ENCODE measurements at places on chromosomes 1 and 21.

GRCh38 chr21:37057614-37058013 lies 15.3 kb downstream of the PIGP start:
- DNase-seq: no peak

DNA sequence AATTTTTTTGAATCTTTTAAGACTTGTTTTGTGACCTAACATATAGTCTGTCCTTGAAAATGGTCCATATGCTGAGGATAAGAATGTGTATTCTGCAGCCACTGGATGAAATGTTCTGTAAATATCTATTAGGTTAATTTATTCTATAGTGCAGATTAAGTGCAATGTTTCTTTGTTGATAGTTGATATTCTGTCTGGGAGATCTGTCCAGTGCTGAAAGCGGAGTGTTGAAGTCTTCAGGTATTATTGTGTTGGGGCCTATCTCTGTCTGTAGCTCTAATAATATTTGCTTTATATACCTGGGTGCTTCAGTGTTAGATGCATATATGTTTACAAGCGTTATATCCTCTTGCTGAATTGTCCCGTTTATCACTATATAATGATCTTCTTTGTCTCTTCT lies 7.7 kb upstream of the KLHL12 start:
- no peak for DNase-seq

GRCh38 chr1:181344091-181344490 lies 139.2 kb upstream of the CACNA1E start:
- no peak for DNase-seq

GRCh38 chr1:45470306-45470798 lies 20.6 kb downstream of the TESK2 start:
- DNase-seq: no peak

DNA sequence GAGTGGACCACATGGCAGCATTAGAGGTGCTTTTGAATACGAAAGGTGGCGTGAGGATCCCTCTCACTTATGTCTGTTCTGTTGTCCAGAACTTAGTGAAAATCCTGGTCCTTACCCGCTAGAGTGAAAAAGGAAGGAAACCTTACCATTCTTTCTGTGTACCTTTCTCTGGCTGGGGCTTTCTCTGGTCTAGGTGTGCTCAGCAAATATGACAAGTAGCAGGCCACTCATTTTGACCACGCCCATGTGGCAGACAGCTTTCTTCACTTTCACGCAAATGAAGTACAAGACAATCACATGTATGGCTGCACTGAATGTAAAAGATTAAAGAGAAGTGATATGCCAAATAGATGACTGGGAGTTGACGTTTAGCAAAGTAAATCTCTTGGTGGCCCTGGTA lies 131.9 kb downstream of the FGGY start:
- DNase-seq: no peak

DNA sequence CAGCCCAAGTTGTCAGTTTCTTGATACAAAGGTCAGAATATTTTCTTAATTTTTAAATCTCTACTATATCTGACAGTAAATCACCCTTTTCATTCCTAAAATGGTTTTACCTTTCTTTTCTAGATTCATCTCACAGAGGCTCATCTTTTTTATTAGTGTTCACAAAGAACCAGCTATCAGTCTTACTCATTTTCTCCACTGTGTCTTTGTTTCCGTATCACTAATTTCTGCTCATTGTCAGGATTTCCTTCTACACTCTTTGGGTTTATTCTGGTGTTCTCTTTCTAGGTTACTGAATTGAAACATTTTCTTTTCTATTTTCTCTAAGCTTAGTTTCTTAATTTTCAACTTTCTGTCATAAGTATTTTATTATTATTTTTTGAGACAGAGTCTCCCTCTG lies 8.7 kb downstream of the AGPAT3 start:
- DNase-seq: no peak

- no peak for DNase-seq
Observed at GRCh38 chr1:43073490-43074230, 98.4 kb downstream of the EBNA1BP2 start.

DNA sequence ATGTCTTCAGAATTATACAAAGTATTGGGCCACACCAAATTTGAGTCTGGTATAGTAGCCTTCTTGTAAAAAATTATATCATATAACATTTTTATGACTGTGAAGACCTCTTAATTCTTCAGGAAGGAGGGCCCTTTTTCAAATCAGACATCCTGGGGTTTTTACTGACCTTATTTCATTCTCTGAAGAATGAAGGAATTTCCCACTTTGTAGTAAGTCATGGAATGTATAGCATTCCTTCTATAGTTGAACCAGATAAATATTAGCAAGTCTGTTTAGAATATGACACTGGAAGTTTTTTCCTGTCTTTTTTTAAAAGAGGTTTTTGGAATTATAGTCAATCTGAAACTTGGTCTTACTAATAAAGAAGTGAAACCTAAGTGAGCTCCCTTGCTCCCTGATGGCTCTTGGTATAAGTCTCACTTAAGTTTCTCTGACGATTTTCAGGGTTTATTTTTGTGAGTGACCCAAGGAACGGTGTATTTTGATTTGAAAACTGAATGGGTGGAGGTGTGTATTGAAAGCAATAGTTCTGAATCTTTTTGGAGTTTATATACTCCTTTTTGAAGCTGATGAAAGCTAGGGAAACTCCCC lies 23.7 kb downstream of the SNX27 start:
- DNase-seq: no peak

GRCh38 chr1:151982300-151983005 lies 11.2 kb downstream of the S100A10 start:
- DNase-seq: no peak

DNA sequence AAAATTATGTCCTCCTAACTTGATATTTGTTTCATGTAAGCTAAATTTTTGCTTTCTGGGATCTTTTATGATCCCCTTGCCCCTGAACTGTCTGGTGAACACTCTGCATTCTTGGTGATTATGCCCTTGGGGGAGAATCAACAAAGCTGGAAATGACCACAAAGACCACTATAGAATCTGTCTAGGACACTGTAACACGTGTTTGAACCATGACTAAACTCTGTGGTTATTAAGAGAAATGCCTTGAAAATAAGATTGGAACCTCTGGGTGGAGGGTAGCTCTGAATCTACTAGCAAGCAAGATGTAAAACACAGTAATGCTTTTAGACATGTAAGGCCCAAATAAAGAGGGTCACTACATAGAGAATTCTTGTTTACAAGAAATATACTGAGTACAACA lies 237.5 kb downstream of the HMCN1 start:
- DNase-seq: no peak

- DNase-seq: no peak
Observed at GRCh38 chr1:183517401-183517800, 45.1 kb downstream of the SMG7 start.

DNA sequence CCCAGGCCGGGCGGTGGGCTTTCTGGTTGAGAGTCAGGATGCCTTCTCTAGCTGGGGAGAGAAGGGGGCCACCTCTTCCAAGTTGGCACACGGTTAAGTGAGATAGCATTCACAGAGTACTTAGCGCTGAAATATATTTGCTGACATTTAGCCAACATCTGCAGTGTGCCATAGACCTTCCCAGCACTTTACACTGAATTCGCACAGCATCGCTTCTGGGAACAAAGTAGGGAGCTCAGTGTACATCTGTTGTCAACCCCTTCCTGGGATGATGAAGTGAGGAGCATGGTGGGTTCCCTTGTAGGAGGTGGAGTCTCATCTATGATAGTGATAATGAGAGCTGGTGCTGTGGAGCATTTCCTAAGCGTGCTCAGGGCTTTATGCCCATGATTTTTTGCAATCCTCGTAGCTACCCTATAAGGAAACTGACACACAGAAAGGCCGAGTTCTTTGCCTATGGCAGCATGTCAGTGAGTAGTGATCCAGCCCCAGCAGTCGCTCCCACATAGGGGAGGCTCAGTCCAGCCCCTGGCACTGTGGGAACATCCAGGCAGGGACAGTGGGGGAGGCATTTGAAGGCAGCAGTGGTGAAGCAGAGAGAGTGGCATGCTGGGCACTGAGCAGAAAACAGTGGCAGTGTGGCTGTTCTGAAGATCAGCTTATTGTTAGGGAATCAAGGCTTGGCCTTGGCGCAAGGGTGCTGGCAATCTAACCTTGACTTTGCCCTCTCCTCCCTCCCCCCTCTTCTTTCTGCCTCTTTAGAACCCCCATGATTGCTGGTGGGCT lies 176.2 kb downstream of the PGBD5 start:
- no peak for DNase-seq

DNA sequence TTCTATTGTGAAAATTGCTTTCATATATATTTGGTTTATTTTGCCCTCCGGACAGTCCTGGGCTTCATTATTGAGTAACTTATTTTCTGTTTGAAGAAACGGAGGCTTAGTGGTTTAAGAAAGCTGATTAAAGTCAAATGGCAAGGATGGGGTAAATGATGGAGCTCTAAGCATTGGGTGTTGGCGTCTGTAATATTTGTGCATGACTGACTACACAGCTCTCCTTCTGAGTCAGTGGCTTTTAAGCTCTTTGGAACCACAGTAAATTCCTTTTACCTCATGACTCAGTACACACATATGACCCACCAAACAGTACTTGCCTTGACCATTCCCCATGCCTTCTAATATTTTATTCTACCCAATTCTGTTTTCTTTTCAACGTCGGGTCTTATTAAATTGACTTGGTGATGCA lies 21.0 kb downstream of the B3GALT5 start:
- DNase-seq: no peak

DNA sequence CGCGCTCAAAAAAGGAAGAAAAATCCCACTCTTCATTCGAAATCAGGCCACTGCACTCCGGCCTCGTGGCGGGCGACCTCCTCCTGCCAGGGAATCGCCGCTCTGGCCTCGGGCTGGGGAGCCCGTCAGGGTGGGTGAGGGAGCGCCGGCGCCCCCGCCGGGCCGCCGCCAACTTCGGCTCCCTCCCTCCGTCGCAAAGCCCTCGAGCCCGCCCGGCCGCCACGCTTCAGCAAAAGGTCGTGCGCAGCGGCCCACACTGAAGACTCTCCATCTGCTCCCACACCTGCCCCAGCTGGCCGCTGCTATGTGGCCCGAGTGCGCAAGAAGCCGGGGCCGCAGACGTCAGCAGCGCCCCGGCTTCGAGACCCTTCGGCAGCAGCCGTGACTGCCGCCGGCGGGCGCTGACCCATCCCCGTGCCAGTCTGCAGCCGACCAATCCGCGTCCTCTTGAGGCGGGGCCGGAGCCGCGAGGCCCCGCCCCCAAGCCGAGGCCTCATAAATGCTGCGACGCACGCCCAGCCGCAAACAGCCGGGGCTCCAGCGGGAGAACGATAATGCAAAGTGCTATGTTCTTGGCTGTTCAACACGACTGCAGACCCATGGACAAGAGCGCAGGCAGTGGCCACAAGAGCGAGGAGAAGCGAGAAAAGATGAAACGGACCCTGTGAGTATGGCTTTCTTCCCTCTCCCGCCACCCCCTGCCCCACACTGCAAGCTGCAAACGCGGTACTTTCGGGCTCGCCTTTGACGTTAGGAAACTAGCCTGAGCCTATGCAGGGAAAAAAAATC lies at the start of gene RGS2:
Gene RGS2, plus strand, starts transcription at position 522 of the 789 bp plus-strand sequence. Its CDS starts 33 bp downstream, at position 555.
- DNase-seq: peak; percentile 69

- no peak for DNase-seq
Observed at GRCh38 chr1:159943908-159944622, 1.3 kb downstream of the IGSF9 start.

GRCh38 chr1:86396498-86396890 lies 371 bp upstream of the ODF2L start:
- no peak for DNase-seq

- no peak for DNase-seq
Observed at GRCh38 chr1:22418312-22418711, 33.3 kb upstream of the ZBTB40 start.

DNA sequence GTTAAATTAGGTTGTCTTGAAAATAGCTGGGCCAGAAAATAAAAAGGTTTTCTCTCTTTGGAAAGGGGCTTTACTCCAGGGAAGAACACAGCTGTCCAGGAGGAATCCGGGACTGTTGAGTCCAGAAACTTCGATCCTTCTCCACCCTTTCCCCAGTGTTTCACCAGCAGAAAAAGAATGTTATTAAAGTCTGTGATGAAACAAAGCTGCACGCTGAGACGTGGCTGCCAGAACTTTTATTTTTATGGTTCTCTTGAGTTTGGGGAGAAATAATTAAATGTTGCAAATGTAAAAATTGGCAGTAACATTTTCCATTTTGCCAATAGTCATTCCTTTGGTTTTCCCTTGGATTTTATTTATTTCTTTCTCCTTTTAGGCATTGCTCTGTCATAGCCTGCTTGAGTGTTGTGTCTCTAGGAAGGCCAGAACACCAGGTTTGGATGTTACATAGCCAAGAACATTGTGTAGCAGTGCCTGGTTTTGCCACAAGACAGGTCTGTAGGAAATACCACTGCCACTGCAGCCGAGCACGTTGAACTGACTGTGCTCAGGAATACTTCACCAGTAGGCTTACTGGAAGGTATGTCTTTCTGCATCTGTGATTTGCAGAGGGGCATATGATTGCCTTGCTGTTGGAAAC lies 87.4 kb downstream of the ROR1 start:
- DNase-seq: no peak

GRCh38 chr1:9194024-9194423 lies 40.5 kb upstream of the H6PD start:
- DNase-seq: no peak

GRCh38 chr1:21633992-21634805 lies 35.0 kb downstream of the RAP1GAP start:
- DNase-seq: no peak

GRCh38 chr1:235558621-235559169 lies 54.4 kb upstream of the B3GALNT2 start:
- no peak for DNase-seq

- no peak for DNase-seq
Observed at GRCh38 chr1:177328251-177328650, 157.5 kb downstream of the BRINP2 start.

- no peak for DNase-seq
Observed at GRCh38 chr1:172682812-172683211, 23.9 kb downstream of the FASLG start.

GRCh38 chr1:93172778-93173177 lies 7.4 kb downstream of the TMED5 start:
- DNase-seq: no peak

GRCh38 chr1:218350801-218351266 lies 5.7 kb downstream of the TGFB2 start:
- DNase-seq: no peak

- DNase-seq: no peak
Observed at GRCh38 chr21:33761441-33762036, 119.2 kb downstream of the ITSN1 start.

GRCh38 chr1:25113086-25113485 lies 119.2 kb downstream of the SYF2 start:
- DNase-seq: no peak

DNA sequence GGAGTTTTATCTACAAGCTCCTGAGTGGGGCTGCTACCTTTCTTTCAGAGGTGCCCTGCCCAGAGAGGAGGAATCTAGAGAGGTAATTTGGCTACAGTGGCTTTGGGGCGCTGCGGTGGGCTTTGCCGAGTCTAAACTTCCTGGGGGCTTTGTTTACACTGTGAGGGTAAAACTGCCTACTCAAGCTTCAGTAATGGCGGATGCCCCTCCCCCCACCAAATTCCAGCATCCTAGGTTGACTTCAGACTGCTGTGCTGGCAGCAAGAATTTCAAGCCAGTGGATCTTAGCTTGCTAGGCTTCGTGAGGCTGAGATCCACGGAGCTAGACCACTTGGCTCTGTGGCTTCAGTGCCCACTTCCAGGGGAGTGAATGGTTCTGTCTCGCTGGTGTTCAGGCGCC lies 43.9 kb downstream of the SWT1 start:
- DNase-seq: no peak

Data from esophagus squamous epithelium (tissue), 5 donors.